Osteoblast (primary cell): ENCODE measurements at places on chromosomes 16 and 17. TPM values are rescaled to one million over a fixed set of nuclear protein-coding genes. Genes with fewer than 3 reads are reported as not detected.

DNA sequence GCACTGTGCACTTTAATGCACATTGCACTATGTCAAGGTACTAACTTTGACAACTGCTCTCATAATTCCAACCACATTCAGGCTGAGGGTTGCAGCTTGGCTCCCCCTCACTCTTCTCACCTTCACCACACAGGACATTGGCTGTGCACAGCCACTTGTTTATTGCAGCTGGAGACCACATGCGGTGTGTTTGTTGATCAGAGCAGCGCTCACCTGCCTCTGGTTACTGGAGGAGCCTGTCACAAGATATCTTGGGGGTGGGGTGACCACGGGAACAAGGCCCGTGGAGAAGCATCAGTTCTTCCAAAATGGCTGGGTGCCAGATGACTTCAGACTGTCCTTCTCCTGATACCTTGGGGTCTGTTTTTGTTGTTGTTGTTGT lies 10.6 kb upstream of the CCL5 start:
- no peak for DNase-seq

DNA sequence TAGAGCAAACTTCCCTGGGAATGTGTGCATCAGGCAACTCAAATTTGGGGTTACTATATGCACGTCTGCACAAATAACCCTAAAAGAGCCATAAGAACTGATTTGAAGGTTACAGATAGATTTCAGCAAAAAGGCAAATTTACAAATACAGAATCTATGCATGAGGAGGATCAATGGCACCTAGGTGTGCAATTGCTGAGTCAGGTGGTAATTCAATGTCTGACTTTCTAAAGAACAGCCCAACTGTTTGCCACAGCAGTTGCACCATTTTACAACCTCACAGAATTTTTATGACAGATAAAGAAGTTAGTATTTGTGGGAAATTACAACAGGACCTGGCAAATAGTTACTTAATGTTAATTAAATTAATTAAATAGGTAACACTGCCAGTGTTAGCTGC lies 405.5 kb downstream of the TMEM114 start:
- DNase-seq: no peak

DNA sequence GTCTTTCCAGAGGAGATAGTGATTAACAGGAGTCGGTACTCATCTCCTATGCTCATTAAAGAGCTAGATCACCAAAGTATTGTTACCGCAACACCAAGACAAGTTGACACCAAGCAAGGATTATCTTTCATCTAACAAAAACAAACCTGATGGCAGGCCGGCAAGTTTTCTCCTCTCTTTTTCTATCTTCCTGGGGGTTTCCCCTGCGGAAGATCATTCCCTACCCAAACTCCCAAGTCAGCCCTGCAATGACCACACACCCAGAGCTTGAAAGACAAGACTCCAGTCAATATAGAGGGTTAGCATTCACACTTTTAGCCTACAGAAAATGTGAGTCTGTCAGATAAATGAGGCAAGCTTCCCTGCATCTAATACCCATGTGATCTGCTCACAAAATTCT lies 312.1 kb downstream of the SOX9 start:
- DNase-seq: no peak

DNA sequence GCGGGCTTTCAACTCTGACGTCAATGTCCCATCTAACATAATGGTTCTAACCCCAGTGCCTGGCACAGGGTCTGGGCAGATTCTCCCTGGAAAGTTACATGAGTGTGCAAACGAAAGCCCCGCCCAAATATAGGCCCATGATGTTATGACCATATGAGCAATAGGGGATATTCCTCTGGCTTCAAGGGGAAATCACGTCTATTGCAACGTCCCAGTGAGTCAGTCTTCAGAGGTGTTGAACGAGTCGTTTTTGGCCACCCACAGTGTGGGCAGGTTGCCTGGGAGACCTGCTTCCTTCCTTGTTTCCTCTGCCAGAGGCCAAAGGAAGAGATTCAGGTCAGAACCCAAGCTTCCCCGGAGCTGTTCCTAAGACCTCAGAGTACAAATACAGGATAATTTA lies 30.3 kb downstream of the PIK3R5 start:
- no peak for DNase-seq

GRCh38 chr16:56193951-56194726 lies 2.9 kb downstream of the GNAO1 start:
- peak; percentile 88 for DNase-seq

- no peak for DNase-seq
These were observed 32.1 kb downstream of the MAP1LC3B start for GRCh38 chr16:87424266-87424665.

GRCh38 chr17:41624208-41625101 lies at the start of gene KRT17:
Gene KRT17, minus strand, starts transcription at chr17:41624575. Its CDS starts 66 bp downstream, at chr17:41624509.
- no peak for DNase-seq

DNA sequence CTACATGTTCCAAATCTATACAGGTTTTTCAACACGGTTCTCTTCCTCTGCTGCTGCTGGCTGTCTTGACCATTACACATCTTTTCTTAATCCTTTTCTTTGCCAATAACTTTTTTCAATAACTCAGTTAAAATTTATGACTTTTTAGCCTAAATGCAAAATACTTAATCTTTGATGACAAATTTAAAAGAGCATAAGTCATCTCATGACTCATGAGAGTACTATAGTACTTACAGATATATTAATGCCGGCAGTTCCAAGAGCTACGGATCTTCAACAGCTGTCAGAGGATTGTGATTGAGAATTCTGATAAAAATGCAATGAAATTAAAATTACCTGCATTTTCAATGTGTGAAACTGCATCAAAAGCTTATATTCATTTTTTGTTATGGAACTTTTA lies 105.5 kb downstream of the KPNA2 start:
- peak; percentile 37 for DNase-seq

GRCh38 chr16:9658586-9658985 lies 523.6 kb downstream of the GRIN2A start:
- no peak for DNase-seq

GRCh38 chr16:64406770-64407181 lies 715.1 kb downstream of the CDH11 start:
- no peak for DNase-seq

DNA sequence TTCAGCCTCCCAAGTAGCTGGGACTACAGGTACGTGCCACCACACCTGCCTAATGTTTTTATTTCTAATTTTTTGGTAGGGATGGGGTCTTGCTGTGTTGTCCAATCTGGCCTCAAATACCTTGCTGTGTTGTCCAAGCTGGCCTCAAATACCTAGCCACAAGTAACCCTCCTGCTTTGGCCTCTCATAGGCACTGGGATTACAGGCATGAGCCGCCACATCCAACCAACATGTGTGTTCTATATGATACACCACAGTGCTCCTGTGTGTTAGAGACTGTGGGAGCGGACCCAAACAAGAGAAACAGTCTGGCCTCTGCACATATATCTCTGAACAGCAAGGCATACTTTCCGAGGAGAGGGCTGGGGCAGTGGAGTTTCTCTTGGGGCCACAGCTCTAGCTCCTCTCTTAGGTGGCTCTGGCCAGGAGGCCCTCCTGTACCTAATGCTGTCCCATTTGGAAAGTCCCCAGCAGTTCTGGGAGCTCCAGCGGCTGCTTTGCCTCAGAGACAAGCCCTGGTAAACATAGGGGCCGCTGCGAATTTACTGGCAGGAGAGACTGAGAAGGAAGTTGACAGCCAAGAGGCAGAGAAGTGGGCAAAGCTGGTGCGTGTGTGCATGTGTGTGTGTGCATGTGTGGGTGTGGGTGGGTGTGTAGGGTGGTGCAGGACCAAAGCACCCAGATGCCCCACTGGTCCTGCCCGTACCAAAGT lies 95.0 kb downstream of the RAB11FIP4 start:
- DNase-seq: peak; percentile 81

- peak; percentile 46 for DNase-seq
These were observed 17.1 kb upstream of the CPSF4L start for GRCh38 chr17:73278465-73279453.

- peak; percentile 60 for DNase-seq
These were observed 53.1 kb upstream of the MARCHF10 start for GRCh38 chr17:62860962-62861873.

DNA sequence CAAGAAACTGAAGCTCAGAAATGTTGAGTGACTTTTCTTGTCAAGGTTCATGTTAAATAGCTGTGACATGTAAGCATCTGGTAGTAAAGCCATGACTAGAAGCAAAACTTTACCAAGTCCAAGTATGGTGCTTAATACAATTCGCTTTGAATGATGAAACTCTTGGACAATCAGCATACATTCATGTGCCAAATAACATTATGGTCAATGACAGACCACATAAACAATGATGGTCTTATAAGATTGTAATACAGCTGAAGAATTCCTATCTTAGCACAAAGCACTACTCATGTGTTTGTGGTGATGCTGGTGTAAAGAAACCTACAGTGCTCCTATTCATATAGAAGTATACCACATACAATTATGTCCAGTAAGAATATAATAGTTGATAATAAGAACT lies 97.1 kb upstream of the RPRML start:
- DNase-seq: no peak

DNA sequence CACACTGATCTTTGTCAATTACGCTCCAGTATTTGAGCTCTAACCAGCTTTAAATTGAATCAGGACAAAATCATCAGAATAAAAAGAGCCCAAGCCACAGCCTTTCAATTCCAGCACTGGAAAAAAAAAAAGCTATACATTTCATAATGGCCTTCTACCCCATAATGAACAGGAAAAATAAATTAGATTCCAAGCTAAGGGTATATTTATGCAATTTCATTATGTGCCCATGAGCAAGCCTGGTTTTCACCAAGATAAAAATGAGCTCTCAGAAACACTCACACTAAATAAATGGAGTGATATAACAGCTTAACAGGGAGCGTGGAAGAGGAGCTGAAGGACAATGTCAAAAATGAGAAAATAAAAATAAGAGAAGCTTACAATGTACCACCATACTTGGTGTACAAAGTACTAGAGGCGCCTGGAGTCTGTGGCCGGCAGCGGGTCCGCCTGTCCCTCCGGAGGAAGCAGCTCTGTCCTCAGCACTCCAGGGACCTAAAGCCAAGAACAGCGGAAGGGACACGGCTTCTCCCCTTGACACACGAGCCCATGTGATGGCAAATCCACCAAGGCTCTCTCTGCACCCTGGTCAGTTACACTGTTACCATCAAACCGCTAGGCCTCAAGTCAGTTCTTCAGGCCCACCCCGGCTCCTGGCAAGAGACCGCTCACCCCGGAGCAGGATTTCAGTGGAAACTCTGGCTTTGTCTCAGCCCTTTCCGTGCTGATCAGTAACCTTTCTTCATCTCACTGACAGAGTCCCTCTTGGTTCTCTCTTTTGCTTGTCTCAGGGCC lies 69.6 kb downstream of the RBFOX3 start:
- peak; percentile 47 for DNase-seq

DNA sequence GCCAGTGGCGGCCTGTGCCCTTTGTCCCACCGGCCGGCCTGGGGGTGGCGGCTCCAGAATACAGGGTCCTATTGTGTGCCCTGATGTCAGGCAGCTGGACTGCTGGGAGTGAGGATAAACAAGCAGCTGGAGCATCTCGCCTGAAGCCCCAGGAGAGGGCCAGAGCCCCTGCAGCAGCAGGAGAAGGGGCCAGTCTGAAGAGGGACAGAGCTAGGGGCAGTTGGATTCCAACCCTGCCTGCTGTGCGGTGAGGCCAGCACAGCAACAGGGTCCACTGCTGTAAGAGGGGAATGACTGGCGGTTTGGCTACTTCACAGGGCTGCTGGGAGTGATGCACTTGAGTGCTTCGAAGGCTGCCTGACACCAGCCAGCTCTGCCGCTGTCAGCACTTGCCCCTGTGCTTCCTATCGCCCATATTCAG lies 25.0 kb downstream of the RAB11FIP4 start:
- DNase-seq: no peak

DNA sequence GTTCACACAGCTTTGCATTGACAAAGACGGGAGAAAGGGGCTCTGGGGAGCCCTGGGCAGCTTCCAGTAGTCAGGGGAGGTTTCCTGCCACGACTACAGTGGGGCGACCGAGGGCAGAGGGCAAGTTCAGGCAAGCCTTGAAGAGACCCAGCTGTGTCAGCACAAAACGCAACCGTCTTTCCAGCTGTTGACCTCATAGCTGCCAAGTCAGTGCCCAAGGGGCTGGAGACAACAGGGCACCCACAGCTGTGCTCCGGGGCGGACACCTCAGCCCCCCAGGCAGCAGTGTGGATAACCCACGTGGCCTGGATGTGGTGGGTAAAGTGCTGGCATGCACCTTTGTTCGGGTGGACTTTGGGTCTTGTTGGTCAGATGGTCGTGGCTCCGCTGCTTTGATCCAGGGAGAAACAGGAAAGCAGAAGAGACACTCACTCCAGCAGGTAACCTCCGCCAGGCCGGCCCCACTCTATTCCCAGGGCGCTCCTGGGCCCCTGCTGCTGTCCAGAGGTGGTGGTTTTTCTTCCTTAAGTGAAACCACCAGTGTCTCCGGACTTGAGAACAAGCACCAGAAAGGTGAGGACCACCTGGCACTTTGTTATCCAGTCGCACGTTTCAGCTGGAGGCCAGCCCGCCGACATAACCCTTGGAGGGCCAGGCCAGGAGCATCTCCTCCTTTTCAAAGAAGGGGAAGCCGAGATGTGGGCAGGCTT lies 17.6 kb upstream of the CBX2 start:
- peak; percentile 14 for DNase-seq

GRCh38 chr17:57877803-57878377 lies 28.0 kb upstream of the MRPS23 start:
- DNase-seq: no peak

- peak; percentile 74 for DNase-seq
These were observed 39.2 kb downstream of the TMEM11 start for GRCh38 chr17:21174713-21175112.

The TEKT1 gene
- total RNA-seq: not detected in 2 replicates

The PIRT gene
- total RNA-seq: not detected in 2 replicates

The PYCARD gene
- 53.9 and 61.5 TPM in 2 replicates for total RNA-seq

The MMP25 gene
- under 0.01 TPM in 1 of 2 replicates, not detected in the other for total RNA-seq

The CDK5R1 gene
- 0.59 and 0.72 TPM in 2 replicates for total RNA-seq

The WNT9B gene
- total RNA-seq: 0.36 TPM in 1 of 2 replicates, not detected in the other

The CCL16 gene
- not detected in 2 replicates for total RNA-seq

The TMEM114 gene
- not detected in 2 replicates for total RNA-seq

The FOXJ1 gene
- not detected in 2 replicates for total RNA-seq

The FOXF1 gene
- total RNA-seq: not detected in 2 replicates
